Hematopoietic multipotent progenitor cell treated with erythropoietin and hydrocortisone succinate and interleukin-3 and kit ligand, for 6 days (in vitro differentiated cells): ENCODE measurements at places on chromosomes 11 and 22.
A peak's percentile ranks its signal among the peaks of the same experiment; 100 is the strongest.

DNA sequence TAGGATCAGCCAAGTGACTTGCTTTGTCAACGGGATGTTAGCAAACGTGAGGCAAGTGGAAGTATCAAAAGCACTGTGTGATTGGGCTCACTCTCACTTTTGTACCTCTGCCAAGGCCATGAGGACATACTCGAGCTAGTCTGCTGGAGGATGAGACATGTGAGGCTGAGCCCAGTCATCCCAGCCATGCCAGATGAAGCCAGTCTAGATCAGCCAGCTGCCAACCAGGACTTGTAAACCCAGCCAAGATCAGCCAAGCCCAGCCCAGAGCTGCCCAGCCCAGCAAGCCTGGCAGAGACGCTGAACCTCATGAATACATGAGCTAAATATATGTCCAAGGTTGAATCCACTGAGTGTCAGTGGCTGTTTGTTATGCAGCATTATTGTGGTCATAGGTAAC, 369.7 kb downstream of the MN1 start:
- no peak for DNase-seq

- no peak for DNase-seq
Observed at GRCh38 chr11:11113626-11114025, 239.4 kb downstream of the CSNK2A3 start.

DNA sequence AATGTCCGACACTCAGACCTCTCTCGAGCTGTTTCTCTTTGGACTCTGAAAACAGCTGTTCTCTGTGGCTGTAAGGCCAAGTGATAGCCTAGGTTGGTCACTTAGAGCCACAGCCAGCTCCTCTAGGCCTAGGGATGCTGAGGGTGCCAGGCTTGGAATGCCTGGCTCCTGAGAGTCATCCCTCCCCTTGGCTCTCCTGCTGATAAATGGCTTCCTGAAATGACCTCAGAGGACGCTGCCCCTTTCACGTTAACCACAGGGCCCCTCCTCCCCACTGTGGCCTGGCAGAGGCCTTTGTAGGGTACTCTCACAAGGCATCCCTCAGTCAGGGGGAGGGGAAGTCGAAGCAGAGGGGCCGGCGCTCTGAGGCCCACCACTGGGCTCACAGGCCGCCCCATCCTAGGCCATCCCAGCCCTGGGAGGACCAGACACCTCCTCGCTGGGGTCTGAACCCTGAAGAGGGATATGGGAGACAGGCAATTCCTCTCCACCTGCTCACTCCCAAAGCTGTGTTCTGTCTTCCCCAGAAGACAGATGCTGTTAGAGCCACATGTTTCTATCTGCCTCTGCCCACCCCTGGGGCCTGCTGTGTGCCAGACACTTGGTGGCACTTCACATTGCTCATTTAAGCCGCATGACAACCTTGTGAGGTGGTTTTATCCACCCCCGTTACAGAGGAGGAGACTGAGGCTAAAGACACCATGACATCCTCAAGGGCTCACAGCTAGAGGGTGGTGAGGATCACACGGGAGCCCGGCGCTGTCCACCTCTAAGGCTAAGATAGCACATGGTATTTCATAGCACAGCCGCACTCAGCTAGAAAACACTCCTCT, 50.9 kb downstream of the ARFGAP3 start:
- DNase-seq: no peak

GRCh38 chr11:110152199-110152598, 59.0 kb downstream of the ZC3H12C start:
- no peak for DNase-seq

DNA sequence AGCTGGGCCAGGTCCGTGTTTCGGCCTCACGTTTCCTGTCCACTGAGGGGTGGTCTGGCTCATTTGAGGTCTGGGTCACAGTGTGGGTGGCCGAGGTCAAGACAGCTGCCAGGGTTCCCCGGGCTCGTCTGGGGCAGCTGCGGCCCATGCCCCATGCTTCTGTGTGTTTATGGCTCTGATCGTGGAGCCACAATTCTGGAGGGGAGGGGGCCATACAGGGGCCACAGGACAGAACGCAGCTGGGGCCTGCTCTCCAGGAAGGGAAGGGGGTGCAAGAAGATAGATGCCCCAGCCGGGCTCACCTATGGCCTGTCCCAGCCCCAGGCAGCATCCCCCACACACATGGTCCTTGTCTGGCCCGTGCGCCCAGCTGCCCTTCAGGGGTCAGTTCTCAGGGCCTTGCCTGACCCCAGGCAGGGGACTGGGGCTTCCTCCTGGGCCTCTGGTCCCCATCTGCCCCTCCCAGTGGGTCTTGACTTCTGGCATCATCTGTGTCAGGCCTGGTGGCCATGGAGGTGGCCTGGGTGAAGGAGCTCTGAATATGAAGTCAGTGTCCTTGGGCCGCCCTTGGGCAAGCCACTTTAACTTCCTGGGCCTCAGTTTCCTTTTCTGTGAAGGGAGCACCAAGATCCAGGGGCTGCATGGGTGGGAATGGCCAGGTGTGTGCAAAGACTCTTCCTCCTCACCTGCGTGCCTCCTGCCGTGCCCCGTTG, 8.4 kb downstream of the TSPAN32 start:
- no peak for DNase-seq

DNA sequence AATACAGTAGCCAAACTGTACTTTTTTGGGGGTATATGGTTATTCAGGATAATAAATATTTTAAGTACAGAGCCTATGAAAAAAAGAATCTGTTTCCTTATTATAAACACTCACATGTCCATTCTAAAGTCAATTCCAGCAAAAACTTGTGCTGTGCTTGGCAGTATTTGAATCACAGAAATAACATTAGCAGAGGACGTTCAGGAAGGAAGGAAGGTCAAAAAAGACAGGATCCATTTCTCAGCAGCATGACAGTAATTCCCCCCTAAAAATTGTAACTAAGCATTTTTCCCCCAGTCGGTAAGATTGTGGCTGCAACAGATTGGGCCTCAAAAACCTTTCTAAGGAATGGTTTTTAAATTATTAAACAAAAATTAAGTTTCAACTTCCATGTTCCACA, 124.8 kb downstream of the ATG16L2 start:
- no peak for DNase-seq

GRCh38 chr11:60942970-60943565, 8.9 kb downstream of the SLC15A3 start:
- no peak for DNase-seq

GRCh38 chr11:31050061-31050765, 319.3 kb downstream of the DCDC1 start:
- DNase-seq: no peak

- DNase-seq: peak; percentile 87
Observed at GRCh38 chr22:31977141-31977841, 33.0 kb downstream of the YWHAH start.

DNA sequence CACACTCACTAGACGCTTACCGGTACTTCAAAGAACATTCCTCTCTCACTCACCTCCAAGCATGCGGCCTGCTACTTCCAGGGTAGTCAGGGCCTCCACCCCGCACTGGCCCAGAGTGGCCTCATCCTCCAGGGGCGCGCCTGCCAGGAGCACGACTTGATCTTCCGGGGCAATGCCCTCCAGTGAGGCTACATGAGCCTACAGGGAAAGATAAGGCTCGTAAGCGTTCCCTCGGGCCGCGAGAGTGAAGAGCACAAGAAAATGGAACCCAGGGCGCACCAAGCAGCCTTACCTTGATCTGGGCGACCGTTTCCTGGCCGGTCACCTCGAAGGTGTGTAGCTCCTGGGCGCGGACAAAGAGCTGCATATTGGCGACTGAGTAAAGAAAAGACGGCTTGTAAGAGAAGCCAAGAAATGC, 478 bp downstream of the FAU start:
- peak; percentile 61 for DNase-seq

GRCh38 chr11:130449996-130450769, 1.7 kb downstream of the ADAMTS15 start:
- DNase-seq: peak; percentile 23

- no peak for DNase-seq
Observed at GRCh38 chr11:30565027-30565426, 21.1 kb downstream of the MPPED2 start.

- no peak for DNase-seq
Observed at GRCh38 chr11:35494957-35495490, 30.4 kb downstream of the PAMR1 start.

- no peak for DNase-seq
Observed at GRCh38 chr11:86483940-86484794, 109.5 kb downstream of the CCDC81 start.

DNA sequence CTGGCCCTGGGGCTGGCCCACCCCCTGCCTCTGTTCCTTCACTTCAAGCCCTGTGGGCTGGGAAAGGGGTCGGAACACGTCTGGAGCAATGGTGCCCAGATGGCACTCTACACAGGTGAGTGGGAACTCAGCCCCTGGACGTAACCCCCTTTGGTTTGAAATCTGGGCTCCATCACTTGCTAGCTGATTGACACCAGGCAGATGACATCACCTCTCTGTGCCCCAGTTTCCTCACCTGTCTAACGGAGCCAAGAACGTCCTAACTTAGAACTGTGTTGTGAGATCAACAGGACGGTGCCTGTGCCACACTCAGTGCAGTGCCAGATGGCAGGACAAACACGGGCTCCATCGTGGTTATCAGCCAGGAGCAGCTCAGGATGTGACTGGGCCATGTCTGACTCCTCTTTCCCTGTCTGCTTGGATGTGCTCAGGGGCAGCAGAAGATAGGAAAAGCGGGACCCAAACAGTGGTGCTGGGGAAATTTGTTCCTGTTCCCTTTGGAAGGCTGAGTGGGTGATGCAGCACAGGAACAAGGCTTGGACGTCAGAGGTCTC, 24.4 kb downstream of the NPTXR start:
- no peak for DNase-seq

- peak; percentile 54 for DNase-seq
Observed at GRCh38 chr11:67646535-67647336, 3.8 kb downstream of the ACY3 start.

- no peak for DNase-seq
Observed at GRCh38 chr11:70084046-70084984, 6.2 kb downstream of the ANO1 start.

DNA sequence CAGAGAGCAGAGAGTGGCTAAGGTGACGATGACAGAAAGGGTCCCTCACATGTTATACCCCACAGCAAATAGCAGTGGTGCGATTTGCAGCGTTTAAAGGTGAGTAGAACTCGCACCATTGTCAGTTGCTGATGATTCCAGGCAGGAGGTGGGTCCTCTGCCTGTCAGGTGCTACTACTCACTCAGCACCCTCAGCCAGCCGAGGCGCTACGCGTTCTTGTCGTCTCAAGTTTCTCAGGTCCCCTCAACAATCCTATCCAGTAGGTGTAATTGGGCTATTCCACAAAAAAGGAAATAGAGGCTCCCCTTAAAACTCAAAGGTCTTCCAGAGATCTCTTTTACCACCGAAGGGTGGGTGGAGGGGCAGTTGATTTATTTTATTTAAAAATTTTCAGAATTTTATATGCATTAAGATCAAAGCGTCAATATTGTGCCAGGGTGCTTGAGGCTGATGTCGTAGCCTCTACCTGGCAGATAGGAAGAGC, 18.3 kb downstream of the ELF5 start:
- DNase-seq: no peak

GRCh38 chr11:32905028-32905667, 12.5 kb downstream of the QSER1 start:
- no peak for DNase-seq

- peak; percentile 70 for DNase-seq
Observed at GRCh38 chr11:61832754-61833153, 4.7 kb downstream of the FADS2 start.

DNA sequence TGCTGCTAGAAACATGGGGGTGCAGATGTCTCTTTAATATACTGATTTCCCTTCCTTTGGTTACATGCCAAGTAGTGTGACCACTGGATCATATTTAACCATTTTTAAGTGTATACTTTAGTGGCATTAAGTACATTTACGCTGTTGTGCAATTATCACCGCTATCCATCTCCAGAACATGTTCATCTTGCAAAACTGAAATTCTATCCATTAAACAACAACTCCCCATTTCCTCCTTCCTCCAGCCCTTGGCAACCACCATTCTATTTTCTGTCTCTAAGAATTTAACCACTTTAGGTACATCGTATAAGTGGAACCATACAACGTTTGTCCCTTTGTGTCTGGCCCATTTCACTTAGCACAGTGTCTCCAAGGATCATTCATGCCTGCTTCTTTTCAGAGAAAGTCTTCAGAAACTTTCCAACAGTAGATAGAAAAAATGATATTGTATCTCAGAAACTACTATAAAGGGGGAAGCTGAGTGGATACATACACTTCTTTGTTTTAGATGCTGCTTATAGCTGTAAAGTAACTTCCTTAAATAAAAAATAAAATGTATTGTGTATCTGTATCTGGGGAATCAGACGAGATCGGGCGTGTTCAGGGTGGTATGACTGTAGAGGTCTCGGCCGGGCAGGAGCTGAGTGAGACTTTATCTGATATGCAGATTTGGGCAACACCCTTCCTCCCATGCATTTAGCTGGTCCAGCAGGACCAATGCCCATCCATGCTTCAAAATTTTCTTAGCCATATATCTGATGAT, 44.6 kb upstream of the ZBED5 start:
- DNase-seq: peak; percentile 72

GRCh38 chr22:36743591-36744412, 32.1 kb downstream of the IFT27 start:
- DNase-seq: no peak

DNA sequence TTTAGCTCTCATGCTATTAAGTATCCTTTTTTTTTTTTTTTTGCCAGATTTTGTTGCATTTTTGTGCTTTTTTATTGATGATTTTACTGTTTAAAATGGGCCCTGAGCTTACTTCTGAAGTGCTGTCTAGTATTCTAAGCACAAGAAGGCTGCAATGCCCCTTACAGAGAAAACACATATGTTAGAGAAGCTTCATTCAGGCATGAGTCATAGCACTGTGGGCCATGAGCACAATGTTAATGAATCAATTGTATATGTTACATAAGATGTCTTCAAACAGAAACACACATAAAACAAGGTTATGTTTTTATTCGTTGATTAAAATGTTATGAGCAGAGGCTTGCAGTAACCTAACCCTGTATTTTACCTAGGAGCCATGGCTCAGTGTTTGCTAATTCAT, 117.8 kb upstream of the C11orf87 start:
- DNase-seq: no peak

- no peak for DNase-seq
Observed at GRCh38 chr22:48052621-48052890, 1290.1 kb downstream of the TBC1D22A start.

- DNase-seq: peak; percentile 69
Observed at GRCh38 chr11:95145430-95146060, 55.9 kb downstream of the ENDOD1 start.

DNA sequence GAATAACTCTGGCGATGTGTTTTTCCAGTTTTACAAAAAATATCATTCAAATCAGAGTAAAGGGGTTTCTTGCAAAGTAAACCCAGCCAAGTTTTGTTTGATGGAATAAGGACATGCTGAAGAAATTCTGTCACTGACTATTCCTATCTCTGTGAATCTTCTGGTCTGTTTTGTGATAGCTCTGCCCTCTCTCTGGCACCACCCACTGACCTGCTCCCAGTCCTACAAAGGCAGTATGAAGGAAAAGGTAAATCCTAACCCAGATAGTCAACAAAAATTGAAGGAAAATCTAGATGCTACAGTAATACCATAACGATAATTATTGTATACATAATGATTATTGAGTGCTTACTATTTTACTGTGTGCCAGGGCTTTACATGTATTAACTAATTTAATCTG, 76.3 kb upstream of the TP53AIP1 start:
- DNase-seq: no peak
